ENCODE measurements at places on chromosomes 12 and 14. TPM values are rescaled to one million over a fixed set of nuclear protein-coding genes. Genes with fewer than 3 reads are reported as not detected.

The ACSM4 gene
- total RNA-seq: not detected

DNA sequence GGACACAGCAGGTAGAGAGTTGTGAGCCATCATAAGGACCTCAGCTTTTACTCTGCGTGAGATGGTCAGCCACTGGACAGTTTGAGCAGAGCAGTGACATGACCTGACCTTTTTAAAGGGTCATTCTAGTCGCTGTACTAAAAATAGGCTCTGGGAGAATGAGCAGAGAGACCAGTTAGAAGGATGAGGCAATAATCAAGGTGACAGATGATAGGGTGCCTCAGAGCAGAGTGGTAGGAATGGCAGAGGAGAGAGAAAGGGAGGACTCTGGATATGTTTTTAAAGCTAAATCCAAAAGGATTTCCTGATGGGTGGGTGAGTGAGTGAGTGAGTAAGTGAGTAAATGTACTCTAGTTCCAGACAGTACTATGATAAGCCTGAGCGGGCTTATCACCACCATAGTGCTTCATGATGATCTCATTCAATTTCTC is 83.6 kb upstream of the ARHGAP5 start:
- H3K4me1 ChIP-seq: no peaks in the 10 kb centered on the region
- H3K27ac ChIP-seq: no peak overlapping the region
- H3K4me3 ChIP-seq: no peak overlapping the region
- H3K27me3 ChIP-seq: no peaks in the 10 kb centered on the region
- DNase-seq: no peak

DNA sequence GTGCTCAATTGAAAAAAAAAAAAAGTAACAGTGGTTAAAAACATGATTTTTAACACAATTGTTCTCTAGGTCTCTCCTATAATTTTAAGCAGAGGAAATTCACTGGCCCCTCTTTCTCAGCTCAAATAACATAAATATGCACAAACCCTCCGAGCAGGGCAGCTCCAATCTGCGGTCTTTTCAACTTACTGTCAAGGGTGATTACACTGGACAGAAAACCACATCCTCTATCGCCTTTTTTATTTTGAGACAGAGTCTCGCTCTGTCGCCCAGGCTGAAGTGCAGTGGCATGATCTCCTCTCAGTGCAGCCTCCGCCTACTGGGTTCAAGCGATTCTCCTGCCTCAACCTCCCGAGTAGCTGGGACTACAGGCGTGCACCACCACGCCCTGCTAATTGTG is 16.5 kb upstream of the GABARAPL1 start:
- no peak for DNase-seq
- H3K27ac ChIP-seq: no peak overlapping the region
- H3K4me1 ChIP-seq: no peaks in the 10 kb centered on the region

- no peak overlapping the region for H3K27ac ChIP-seq
- DNase-seq: no peak
- H3K36me3 ChIP-seq: no peaks in the 10 kb centered on the region
These were observed 40.1 kb downstream of the VWF start for GRCh38 chr12:6084261-6084968.

DNA sequence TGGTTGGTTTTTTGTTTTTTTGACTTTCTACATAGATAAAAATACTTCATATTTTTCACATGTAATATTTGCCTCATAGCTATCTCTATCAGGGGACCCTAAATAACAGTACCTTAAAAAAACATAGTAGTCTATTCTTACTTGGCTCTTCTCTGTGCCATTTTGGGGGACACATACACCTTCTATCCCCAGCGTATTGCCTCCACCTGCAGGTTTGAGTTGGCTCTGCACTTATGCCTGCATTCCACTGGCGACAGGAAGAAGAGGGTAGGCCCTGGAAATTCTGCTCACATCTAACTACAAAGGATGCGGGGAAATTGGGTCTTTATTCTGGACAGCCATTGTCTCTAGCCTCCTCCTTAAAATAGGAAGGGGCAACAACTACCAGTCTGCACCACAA is 13.8 kb upstream of the IFI27L2 start:
- H3K36me3 ChIP-seq: no peaks in the 10 kb centered on the region
- no peak overlapping the region for H3K27ac ChIP-seq
- no peak overlapping the region for H3K4me3 ChIP-seq
- no peaks in the 10 kb centered on the region for H3K4me1 ChIP-seq
- DNase-seq: no peak
- H3K27me3 ChIP-seq: no peaks in the 10 kb centered on the region

- H3K4me1 ChIP-seq: no peaks in the 10 kb centered on the region
- no peak overlapping the region for H3K27ac ChIP-seq
- H3K27me3 ChIP-seq: no peaks in the 10 kb centered on the region
- no peaks in the 10 kb centered on the region for H3K36me3 ChIP-seq
- DNase-seq: no peak
- no peak overlapping the region for H3K4me3 ChIP-seq
These were observed 31.8 kb downstream of the CRADD start for GRCh38 chr12:93708952-93709351.

DNA sequence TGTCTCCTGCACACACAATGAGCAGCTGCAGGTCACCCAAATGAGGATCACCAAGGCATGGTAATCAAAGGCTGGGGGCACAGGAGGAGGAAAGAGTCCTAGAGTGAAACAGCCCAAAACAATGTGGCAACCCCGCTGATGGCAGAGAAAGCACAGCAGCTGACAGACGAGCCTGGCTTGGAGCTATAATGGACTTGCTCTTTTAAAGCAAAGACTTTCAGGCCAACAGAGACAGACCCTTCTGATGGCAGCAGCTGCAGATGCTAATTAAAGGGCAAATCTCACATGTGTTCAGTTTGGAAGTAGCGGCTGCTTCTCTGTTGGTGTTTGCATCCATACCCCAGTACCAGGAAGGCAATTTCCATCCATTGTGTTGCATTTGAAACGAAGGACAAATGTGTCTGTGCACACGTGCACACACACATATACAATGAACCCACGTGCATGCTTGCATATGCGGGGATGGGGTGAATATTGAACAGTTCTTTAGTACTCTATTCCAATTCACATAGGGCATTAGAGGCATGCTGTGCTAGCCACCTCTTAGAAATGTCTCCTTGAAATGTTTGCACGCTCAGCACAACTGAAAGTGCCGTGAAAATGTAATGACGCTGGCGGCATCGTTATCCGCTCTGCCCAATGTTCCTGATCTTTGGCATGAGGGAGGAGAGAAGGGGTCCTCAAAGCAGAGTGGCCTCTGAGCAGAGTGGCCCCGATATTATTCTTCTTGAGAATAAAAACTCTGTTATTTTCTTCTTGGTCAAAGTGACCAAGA is 38.1 kb downstream of the CIT start:
- no peaks in the 10 kb centered on the region for H3K4me1 ChIP-seq
- no peak overlapping the region for H3K27ac ChIP-seq
- H3K27me3 ChIP-seq: no peaks in the 10 kb centered on the region
- DNase-seq: no peak
- H3K36me3 ChIP-seq: no peaks in the 10 kb centered on the region

- H3K36me3 ChIP-seq: no peaks in the 10 kb centered on the region
- H3K4me3 ChIP-seq: no peak overlapping the region
- no peak for DNase-seq
- no peaks in the 10 kb centered on the region for H3K27me3 ChIP-seq
These were observed 78.9 kb downstream of the DACT1 start for GRCh38 chr14:58716706-58717105.

GRCh38 chr14:51304438-51304837 is 64.4 kb downstream of the TMX1 start:
- no peak overlapping the region for H3K27ac ChIP-seq
- no peaks in the 10 kb centered on the region for H3K4me1 ChIP-seq
- no peaks in the 10 kb centered on the region for H3K27me3 ChIP-seq
- no peak overlapping the region for H3K4me3 ChIP-seq
- DNase-seq: no peak
- no peaks in the 10 kb centered on the region for H3K36me3 ChIP-seq

- no peak overlapping the region for H3K4me3 ChIP-seq
- H3K27me3 ChIP-seq: no peaks in the 10 kb centered on the region
- no peak for DNase-seq
- H3K27ac ChIP-seq: peak overlapping the region; percentile 18
- H3K36me3 ChIP-seq: peaks cover 6% of the 10 kb centered on the region
These were observed 15.9 kb downstream of the ANKRD13A start for GRCh38 chr12:110015132-110015531.

The ENDOU gene
- total RNA-seq: not detected

DNA sequence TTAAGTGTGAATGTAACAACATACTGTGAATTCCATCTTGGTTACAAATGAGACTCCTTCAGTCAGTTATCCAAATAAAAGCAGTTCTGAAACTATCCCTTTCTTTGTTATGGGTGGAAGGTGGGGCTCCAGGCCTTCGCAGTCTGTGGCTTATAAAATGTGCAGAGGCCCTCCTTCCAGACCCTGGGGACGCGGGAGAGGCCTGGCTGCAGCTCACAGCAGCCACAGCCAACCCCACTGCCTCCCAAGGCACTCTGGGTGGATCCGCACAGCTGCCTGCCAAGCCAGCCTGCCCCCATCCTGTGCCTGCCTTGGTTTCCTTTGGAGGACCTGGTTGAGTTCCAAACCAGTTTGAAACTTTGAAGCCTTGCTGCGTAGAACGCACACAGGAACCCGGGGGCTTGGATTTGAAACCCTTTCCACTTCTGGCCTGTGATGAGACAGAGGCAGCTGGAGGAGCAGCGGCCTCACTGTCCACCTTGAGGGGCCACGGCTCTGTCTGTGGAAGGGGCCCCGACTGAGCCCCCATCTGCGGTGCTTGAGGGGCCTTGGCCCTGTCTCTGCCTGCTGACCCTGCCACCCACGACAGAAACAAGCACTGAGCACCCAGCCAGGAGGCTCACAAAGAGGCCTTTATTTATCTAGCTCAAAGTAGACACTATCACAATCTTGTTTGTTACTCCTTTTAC is 30.4 kb downstream of the CCNK start:
- H3K27me3 ChIP-seq: no peaks in the 10 kb centered on the region
- no peak overlapping the region for H3K4me3 ChIP-seq
- peak; percentile 13 for DNase-seq
- no peaks in the 10 kb centered on the region for H3K4me1 ChIP-seq

The NOVA1 gene
- 3.7 TPM for total RNA-seq

DNA sequence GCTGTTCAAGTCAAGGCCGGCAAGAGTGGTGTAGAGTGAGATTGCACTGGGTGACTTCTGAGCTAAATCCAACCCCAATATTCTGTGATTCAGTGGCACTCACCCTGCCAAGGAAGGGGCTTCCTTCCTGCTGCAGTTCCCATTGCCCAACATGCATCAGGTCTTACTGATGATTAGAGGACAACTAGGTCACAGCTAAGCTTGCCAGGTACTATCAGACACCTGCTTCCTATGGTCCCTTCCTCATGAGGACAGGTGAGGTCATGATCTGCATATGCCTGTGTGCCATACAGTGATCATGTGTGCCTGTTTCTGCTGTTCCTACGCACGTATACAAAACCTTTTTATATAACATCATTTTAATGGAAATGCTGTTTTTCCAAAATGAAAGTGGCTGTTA is 1.7 kb upstream of the CTDSP2 start:
- H3K4me1 ChIP-seq: peaks cover 8% of the 10 kb centered on the region
- no peak overlapping the region for H3K4me3 ChIP-seq
- H3K36me3 ChIP-seq: no peaks in the 10 kb centered on the region

GRCh38 chr12:102167821-102168604 is 29.6 kb downstream of the PMCH start:
- DNase-seq: no peak
- H3K27me3 ChIP-seq: no peaks in the 10 kb centered on the region
- H3K4me3 ChIP-seq: no peak overlapping the region
- H3K27ac ChIP-seq: no peak overlapping the region
